Spleen (tissue), 13 donors: ENCODE measurements at places on chromosomes 2 and 18.
A peak's percentile ranks its signal among the peaks of the same experiment; 100 is the strongest.

DNA sequence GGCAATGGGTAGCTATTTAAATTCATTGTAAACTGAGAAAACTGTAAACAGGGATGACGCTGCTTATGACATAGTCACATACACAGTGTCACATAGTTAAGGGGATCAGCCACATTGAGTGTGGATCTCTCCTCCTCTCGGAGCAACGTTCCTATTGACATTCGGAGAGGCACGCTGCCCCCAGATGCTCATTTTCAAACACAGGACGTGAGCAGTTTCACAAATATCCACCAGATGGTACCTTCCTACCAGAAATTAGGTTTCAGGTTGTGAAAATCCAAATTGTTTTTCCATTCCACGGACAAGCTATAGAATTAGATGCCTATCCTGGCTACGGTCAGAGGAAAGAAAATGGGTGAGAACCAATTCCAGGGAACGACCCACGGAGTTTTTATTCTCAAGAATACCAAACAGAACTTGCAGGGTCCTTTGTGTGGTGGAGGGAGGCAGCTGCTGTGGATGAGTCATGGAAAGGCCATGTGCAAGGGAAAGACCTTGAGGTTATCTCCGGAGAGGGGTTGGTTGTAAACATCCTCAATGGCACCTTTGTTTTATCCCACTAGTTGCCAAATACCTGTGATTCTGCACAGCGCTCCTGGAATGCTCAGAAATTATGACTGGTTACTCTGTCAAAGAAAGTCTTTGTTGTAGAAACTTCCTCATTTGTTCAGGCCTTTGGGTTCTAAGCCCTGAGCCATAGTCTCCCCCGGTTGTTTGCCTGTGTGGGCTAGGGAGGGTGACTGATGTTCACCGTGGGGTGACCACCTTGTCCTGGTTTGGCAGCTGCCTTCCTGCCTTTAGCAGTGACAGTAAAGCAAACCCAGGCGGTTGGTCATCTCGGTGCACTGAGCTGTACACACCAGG lies 88.0 kb downstream of the ACTR3 start:
- DNase-seq = no peak

GRCh38 chr2:110115291-110116032 lies at the start of gene MALL:
Gene MALL, minus strand, starts transcription at chr2:110115822. Its CDS starts 30 bp downstream, at chr2:110115792.
- no peak for DNase-seq

DNA sequence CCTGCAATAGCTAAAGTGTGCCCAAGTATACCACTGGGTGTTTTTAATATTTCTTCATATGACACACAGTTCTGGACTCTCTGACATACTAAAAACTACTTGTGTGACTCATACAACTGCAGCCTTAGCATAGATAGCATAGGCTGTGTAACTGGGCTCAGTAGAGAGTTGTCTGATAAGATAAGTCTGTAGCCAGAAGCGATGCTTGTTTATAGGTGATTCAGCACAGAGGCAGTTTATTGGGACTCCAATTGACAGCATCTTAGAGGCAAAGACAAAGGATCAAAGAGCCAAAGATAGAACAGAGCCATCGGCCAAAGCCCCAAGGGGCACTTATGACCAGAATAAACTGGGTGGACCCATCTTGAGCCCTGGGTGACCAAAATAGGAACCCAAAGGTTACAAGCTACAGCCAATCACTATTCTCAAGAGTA lies 42.3 kb downstream of the AAK1 start:
- no peak for DNase-seq

DNA sequence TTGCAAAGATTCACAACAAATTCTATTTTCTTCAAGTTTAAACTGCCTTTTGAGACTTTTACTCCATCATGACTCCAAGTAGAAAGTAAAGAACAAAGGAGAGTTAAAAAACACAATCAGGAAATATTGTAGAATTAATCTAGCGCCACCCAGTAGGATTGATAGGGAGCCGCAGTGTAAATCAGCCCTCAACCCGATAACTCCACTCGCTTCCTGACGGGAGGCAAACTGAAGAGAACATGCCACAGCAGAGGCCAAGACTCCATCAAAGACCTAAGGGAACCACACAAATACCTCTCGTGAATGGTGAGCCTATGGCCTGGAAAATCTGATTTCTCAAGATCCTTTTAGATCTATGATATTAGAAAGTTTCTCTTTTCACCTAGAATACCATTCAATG lies 319.0 kb downstream of the STK39 start:
- DNase-seq = no peak

DNA sequence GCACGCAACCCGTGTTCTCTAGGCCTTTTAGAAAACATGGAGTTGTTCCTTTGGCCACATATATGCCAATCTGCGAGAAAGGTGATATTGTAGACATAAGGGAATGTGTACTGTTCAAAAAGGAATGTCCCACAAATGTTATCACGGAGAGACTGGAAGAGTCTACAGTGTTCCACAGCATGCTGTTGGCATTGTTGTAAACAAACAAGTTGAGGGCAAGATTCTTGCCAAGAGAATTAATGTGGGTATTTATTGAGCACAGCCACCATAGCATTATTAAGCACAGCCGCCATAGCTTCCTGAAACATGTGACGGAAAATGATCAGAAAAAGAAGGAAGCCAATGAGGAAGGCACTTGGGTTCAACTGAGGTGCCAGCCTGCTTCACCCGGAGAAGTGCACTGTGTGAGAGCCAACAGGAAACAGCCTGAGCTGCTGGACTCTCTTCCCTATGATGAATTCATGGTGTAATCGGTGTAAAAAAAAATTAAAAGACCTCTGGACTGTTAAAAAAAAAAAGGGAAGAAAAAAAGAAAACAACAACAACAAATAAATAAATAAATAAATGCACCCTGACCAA lies 29.0 kb upstream of the REL start:
- no peak for DNase-seq

- no peak for DNase-seq
These were observed 151.5 kb upstream of the COPS8 start for GRCh38 chr2:236934166-236934565.

- DNase-seq = no peak
These were observed 142.7 kb upstream of the DOK6 start for GRCh38 chr18:69257861-69258458.

GRCh38 chr18:56379256-56379655 lies 259.1 kb downstream of the TXNL1 start:
- no peak for DNase-seq

- no peak for DNase-seq
These were observed 876.0 kb downstream of the SLC4A3 start for GRCh38 chr2:220503431-220503830.

GRCh38 chr2:39851651-39852110 lies 72.6 kb upstream of the THUMPD2 start:
- DNase-seq = no peak

GRCh38 chr2:240819858-240820606 lies at the start of gene KIF1A:
Gene KIF1A, minus strand, starts transcription at chr2:240820219. Its CDS starts 22,467 bp downstream, at chr2:240797752.
- DNase-seq = peak; percentile 44
